ENCODE measurements at places on chromosomes 2 and 18. TPM values are rescaled to one million over a fixed set of nuclear protein-coding genes. Genes with fewer than 3 reads are reported as not detected.

- no peak overlapping the region for H3K4me3 ChIP-seq
- H3K27me3 ChIP-seq, result no peaks in the 10 kb centered on the region
- H3K27ac ChIP-seq, result no peak overlapping the region
- no peaks in the 10 kb centered on the region for H3K4me1 ChIP-seq
These were observed 46.7 kb downstream of the GLS start for GRCh38 chr2:190927301-190927700.

DNA sequence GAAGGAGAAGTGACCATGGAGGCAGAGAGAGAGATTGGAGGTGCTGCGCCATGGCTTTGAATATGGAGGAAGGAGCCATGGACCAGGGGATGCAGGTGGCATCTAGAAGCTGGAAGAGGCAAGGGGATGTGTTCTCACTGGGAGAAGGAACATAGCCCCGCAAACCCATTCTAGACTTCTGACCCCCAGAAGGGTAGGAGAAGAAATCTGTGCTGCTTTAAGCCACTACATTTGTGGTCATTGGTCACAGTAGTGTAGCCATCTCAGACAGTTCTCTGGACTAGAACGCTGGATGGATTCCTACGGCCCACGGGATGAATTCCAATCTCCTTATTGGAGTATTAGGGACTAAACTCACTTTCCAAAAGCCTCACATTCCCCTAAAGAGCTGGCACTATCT lies 67.8 kb downstream of the PTGR3 start:
- H3K4me3 ChIP-seq, result no peak overlapping the region
- H3K36me3 ChIP-seq, result no peaks in the 10 kb centered on the region
- H3K27ac ChIP-seq, result no peak overlapping the region

DNA sequence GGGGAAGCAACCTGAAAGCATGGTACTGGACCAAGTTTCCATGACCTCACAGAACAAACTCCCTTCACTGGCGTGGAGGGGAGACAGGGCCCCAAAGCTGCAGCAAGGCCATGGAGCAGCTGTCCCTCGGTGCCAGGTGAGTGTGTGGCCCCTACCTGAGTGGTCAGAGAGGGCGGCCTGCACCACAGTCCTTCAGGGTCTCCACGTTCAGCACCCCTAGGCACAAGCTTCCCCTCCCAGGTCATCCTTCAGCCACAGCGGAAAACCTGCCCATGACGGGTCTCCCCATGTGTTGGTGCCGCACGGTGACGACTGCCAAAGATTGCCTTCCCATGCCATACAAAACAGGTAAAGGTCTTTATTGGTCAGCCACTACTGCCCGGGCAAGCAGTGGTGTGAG lies 201.6 kb downstream of the MGAT5 start:
- H3K4me1 ChIP-seq, result no peaks in the 10 kb centered on the region
- no peak overlapping the region for H3K4me3 ChIP-seq
- no peak overlapping the region for H3K27ac ChIP-seq
- no peaks in the 10 kb centered on the region for H3K27me3 ChIP-seq
- no peaks in the 10 kb centered on the region for H3K36me3 ChIP-seq
- no peak for DNase-seq

DNA sequence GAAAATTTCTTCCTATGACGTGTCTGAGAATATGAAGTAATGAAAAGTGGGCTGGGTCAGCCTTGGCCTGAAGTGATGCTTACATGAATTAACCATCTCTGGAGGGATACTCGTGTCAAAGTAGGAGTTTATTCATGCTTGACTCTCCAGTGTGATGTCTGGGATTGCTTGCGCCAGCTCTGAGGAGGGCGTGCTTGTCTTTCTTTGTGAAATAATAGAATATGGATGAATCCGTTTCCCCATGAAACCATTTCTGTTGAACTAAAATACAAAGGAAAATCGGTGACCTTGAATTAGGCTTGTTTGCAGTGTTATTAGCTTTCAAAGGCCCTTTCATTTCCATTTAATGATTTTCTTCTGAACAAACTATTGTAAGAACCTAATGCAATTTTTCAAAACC lies 77.9 kb downstream of the EML6 start:
- no peaks in the 10 kb centered on the region for H3K4me1 ChIP-seq
- no peak for DNase-seq
- H3K27ac ChIP-seq, result no peak overlapping the region
- no peak overlapping the region for H3K4me3 ChIP-seq
- H3K27me3 ChIP-seq, result no peaks in the 10 kb centered on the region
- H3K36me3 ChIP-seq, result no peaks in the 10 kb centered on the region

DNA sequence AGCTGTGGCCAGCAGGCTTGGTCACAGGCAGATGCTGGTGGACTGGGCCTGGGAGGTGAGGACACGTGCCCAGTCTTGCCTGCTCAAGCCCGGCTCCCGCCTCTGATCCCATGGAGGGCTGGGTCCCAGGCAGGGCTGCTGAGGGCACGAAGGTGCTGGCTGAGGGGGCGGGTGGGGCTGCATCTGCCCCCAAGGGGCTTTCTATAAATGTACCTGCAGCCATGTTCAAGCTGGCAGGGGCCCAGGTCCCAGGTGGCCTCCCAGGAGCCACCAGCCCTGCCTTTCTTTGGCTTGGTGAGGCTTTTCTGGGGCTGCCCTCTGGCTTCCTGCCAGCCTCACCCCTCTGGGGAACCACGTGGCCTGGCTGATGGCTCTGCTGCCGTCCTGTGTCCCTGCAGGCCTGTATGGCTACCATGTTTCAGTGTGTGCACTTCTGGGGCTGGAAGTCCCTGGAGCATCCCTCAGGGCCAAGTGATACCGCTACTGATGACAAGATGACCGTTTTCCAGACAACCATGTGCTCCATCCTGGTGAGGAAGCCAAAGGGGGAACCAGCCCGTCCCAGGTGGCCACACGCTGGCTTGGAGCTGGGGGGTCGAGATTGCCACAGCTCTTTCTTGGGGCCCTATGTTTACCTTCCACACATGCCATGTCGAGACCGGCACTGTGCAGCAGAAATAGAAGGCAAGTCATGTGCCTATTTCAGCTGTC lies 23.2 kb downstream of the HJURP start:
- H3K27ac ChIP-seq, result no peak overlapping the region
- peak; percentile 55 for DNase-seq
- H3K36me3 ChIP-seq, result no peaks in the 10 kb centered on the region

- H3K36me3 ChIP-seq, result no peaks in the 10 kb centered on the region
- no peaks in the 10 kb centered on the region for H3K4me1 ChIP-seq
- no peak overlapping the region for H3K27ac ChIP-seq
These were observed 1752.4 kb upstream of the CELF4 start for GRCh38 chr18:39318008-39318407.

- H3K27ac ChIP-seq, result no peak overlapping the region
- H3K36me3 ChIP-seq, result no peaks in the 10 kb centered on the region
- H3K27me3 ChIP-seq, result no peaks in the 10 kb centered on the region
- DNase-seq, result no peak
- no peaks in the 10 kb centered on the region for H3K4me1 ChIP-seq
These were observed 37.4 kb downstream of the LYPD6B start for GRCh38 chr2:149075853-149076252.

DNA sequence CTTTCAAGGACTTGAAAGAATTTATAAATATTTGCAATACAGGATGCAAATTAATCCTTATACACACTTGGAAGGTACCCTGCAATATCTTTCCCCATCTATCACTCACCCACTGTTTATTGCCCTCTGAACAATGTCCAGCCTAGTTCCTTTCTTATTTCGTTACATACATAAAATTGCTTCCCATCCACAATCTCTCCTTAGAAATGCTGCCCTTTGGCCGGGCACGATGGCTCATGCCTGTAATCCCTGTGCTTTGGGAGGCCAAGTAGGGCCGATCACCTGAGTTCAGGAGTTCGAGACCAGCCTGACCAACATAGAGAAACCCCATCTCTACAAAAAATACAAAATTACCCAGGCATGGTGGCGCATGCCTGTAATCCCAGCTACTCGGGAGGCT lies 41.2 kb upstream of the ATP8B1 start:
- no peaks in the 10 kb centered on the region for H3K36me3 ChIP-seq
- DNase-seq, result no peak
- no peak overlapping the region for H3K27ac ChIP-seq
- H3K4me1 ChIP-seq, result no peaks in the 10 kb centered on the region
- H3K4me3 ChIP-seq, result no peak overlapping the region
- no peaks in the 10 kb centered on the region for H3K27me3 ChIP-seq

DNA sequence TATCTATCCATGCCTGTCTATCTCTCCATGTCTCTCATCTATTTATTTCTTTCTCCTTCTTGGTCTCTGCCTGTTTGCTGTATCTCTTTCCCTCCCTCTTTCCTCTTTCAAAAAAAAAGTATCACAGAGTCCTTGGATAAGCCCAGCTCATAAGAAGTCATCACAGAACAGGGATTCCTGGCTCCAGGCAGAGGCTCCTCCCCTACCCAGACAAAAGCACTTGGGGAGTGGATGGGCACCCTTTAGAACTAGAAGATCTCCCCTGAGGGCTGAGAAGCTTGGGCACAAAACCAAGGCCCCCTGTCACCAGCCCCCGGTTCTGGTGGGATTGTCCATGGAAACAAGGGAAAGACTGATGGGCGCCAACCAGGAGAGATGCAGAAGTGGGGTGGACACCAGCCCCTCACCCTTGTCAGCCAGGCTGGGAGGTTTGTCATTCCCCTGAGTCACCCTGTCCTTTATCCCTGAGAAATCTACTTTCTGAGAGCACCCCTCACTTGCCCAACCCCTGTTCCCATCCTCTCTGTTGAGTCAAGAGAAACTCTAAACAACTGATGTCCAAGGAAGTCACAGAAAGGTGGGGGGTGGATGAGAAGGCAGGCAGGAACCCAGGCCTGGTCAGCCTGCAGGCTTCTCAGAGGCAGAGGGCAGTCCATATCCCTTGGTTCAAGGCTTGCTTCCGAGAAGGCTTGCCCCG lies 127.1 kb downstream of the TNS1 start:
- H3K36me3 ChIP-seq, result peaks cover 92% of the 10 kb centered on the region
- H3K27ac ChIP-seq, result peak overlapping the region; percentile 74
- H3K27me3 ChIP-seq, result no peaks in the 10 kb centered on the region
- H3K4me1 ChIP-seq, result no peaks in the 10 kb centered on the region

DNA sequence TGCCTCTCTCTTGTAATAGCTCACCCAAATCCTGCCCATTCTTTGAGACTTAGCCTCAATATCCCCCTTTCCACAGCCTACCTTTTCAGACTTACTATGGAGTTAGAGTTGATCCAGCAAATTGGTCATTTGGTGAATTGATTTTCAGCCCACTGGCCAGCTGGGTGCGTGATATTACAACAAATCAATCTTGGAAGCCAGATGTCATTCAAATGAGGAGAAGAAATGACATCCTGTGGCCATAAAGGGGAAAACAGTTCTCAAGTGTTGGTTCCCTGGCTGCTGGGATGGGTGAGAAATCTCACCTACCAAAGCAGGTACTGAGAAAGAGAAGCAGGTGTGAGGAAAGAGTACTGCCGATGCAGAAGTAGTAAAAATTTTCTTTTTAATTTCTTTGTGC lies 36.7 kb upstream of the FOXI3 start:
- no peak overlapping the region for H3K27ac ChIP-seq
- no peaks in the 10 kb centered on the region for H3K36me3 ChIP-seq
- H3K27me3 ChIP-seq, result no peaks in the 10 kb centered on the region
- no peak overlapping the region for H3K4me3 ChIP-seq
- no peaks in the 10 kb centered on the region for H3K4me1 ChIP-seq
- DNase-seq, result no peak

DNA sequence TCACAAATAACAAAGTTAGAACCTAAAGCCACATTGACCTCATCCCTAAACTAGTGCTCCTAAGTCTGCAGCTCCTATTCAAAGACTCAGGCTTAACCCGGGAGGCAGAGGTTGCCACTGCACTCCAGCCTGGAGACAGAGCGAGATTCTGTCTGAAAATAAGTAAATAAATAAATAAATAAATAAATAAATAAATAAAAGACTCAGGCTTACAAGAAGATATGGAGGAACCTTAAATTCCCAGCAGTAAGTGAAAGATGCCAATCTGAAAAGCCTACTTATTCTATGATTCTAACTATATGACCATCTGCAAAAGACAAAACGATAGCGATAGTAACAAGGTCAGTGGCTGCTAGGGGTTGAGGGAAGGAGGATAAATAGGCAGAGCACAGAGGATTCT lies 101.7 kb downstream of the DDX1 start:
- H3K36me3 ChIP-seq, result no peaks in the 10 kb centered on the region
- no peak overlapping the region for H3K27ac ChIP-seq
- no peak for DNase-seq
- H3K27me3 ChIP-seq, result no peaks in the 10 kb centered on the region
- H3K4me1 ChIP-seq, result no peaks in the 10 kb centered on the region

DNA sequence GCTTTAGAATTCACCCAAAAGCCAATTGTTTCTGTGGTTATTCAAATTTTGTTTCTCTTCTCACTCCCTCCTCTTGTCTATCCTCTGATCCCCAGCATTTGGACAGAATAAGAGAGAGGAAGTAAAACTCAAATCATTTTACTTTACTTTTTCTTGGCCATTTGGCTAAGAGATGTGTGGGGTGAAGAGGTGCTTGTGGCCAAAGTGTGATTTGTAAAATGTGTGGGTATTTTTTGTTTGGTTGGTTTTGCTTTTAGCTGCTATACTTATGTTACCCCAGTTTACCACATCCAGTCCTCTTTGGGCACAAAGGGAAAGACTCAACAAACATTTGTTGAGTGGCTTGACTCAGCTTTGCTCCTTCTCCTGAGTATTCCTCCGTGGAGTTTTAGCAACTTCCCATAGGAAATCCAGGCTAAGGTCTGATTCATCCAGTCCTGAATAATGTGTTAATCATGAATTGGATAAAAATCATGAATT lies 109.1 kb upstream of the CYP1B1 start:
- H3K27me3 ChIP-seq, result no peaks in the 10 kb centered on the region
- no peaks in the 10 kb centered on the region for H3K4me1 ChIP-seq
- no peak overlapping the region for H3K4me3 ChIP-seq
- no peaks in the 10 kb centered on the region for H3K36me3 ChIP-seq
- peak overlapping the region; percentile 22 for H3K27ac ChIP-seq

DNA sequence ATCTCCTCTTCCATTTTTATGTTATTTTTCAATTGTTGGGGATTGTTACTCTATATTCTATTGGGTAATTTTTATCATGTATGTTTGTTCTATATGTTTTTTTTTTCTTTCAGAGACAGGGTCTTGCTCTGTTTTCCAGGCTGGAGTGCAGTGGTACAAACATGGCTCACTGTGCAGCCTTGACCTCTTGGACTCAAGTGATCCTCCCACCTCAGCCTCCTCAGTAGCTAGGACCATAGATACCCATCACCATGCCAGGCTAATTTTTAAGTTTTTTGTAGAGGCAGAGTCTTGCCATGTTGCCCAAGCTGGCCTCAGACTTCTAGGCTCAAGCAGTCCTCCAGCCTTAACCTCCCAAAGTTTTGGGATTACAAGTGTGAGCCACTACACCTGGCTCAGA lies 88.7 kb downstream of the TTC27 start:
- H3K36me3 ChIP-seq, result no peaks in the 10 kb centered on the region
- H3K27ac ChIP-seq, result no peak overlapping the region
- H3K4me1 ChIP-seq, result peaks cover 30% of the 10 kb centered on the region
- no peaks in the 10 kb centered on the region for H3K27me3 ChIP-seq
- no peak for DNase-seq

DNA sequence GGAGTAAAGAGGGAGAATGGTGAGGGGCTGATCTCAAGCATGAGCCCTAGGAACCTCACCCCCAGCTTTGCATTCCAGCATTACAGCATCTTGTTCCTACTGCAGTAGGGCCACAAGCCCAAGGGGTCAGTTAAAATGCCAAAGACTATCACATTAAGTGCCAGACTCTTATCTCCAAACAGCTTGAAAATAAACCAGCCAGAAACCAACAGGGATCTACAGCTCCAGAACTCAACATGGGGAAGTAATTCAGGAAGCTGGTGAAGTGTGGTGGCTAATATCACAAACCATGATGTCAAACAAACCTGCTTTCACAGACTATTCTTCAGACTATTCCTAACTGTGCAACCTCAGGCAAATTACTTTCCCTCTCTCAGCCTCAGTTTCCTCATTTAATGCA lies 278.3 kb downstream of the TNS1 start:
- no peak overlapping the region for H3K4me3 ChIP-seq
- no peak for DNase-seq

Gene PTPN2
- 20.0 TPM for total RNA-seq

Gene ZDBF2
- total RNA-seq, result 12.7 TPM

Gene UGT1A5
- not detected for total RNA-seq

Gene OR6B2
- not detected for total RNA-seq

Gene RAB27B
- 1.4 TPM for total RNA-seq

Gene ANKRD30B
- not detected for total RNA-seq

Gene THADA
- 28.2 TPM for total RNA-seq

Gene GPR55
- total RNA-seq, result not detected

Measured in sigmoid colon (tissue), 7 donors.